ENCODE measurements at places on chromosomes 16 and 17.

- DNase-seq: no peak
Measured at GRCh38 chr17:73641826-73642600, 2.2 kb downstream of the SDK2 start.

GRCh38 chr16:55656691-55657092 lies 904 bp downstream of the SLC6A2 start:
- no peak for DNase-seq

DNA sequence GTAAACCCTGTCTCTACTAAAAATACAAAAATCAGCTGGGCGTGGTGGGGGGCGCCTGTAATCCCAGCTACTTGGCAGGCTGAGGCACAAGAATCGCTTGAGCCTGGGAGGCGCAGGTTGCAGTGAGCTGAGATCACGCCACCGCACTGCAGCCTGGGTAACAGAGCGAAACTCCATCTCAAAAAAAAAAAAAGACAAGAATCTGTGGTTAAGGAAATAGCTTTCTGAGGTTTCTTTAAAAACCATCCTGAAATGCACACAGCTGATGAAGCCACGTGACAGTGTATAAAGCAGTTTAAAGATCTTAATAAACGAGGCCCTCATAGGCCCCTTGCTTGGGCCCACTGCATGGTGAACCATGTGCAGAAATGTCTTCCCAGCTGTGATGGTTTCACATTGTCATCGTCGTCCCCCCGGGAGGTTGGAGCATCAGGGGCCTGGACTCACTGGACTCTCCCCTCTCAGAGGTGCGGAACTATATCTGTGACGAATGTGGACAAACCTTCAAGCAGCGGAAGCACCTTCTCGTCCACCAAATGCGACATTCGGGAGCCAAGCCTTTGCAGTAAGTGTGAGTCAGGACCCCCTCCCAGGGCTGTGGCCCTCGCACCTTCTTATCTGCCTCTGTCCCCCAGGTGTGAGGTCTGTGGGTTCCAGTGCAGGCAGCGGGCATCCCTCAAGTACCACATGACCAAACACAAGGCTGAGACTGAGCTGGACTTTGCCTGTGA lies 16.2 kb downstream of the ZNF276 start:
- DNase-seq: no peak

GRCh38 chr17:4631836-4632580 lies 9.5 kb downstream of the ALOX15 start:
- DNase-seq: no peak

GRCh38 chr16:83792391-83792790 lies 15.4 kb upstream of the HSBP1 start:
- DNase-seq: peak; percentile 9

GRCh38 chr17:63927464-63928171 lies 4.5 kb downstream of the CD79B start:
- no peak for DNase-seq

DNA sequence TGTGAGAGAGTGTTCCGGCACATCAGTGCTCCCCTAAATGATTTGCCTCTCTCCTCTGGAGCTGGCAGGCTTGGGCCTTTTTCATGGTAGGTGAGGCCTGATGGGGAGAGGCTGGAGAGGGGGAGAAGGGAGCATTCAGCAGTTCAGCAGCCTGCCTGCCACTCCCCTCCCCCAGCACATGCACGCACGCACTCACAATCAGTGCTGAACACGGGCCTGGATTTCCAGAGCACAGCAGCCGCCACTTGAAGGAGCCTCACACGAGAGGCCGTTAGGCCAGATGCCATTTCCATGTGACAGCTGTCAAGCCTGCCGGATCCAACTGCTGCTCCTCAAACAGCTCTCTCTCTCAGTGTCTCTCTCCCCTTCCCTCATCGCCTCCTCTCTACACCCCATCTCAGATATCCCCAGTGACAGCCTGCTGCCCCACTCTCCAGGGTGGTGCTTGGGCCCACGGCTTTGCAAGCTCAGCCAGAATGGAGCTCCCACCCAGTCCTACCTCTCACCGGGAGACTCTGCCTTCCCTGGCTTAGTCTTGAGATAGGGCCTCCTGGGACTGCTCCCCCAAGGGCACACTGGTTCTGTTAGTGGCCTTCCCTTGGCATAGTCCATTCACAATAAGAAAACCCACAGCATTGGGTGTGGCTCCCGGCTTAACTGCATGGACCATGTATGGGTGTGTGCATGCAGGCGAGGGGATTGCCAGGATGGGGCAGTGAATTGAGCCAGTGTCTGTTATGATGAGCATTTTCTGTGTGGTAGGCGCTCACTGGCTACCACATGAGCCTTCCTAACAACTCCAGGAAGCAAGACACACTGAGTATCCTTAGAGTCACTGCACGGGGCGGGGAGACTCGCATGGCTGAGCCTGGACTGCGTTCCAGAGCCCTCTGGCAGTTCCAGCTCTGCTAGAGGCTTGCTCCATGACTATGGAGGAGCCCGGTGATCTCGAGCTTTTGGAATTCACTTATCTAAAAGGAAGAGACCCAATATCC lies 226.2 kb downstream of the CCDC182 start:
- no peak for DNase-seq

DNA sequence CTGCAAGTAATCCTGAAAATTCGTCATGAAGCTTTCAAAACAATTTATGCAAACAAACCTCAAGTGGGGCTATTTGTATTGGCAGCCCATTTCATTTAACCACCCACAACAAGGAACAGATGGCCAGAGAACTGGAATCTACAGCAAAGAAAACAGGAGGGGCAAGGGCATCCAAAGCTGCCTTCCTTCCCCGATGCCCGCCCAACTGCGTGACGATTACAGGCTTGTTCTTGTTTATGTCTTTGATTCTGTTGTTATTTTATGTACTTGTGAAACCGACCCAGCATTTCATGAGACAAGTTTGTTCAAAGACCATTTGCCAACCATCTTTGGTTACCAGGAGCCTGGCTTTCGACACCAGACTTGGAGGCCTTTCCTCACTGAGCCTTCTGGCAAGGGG lies 59.1 kb upstream of the IRX6 start:
- no peak for DNase-seq

GRCh38 chr16:11619327-11619851 lies 32.7 kb upstream of the LITAF start:
- no peak for DNase-seq

DNA sequence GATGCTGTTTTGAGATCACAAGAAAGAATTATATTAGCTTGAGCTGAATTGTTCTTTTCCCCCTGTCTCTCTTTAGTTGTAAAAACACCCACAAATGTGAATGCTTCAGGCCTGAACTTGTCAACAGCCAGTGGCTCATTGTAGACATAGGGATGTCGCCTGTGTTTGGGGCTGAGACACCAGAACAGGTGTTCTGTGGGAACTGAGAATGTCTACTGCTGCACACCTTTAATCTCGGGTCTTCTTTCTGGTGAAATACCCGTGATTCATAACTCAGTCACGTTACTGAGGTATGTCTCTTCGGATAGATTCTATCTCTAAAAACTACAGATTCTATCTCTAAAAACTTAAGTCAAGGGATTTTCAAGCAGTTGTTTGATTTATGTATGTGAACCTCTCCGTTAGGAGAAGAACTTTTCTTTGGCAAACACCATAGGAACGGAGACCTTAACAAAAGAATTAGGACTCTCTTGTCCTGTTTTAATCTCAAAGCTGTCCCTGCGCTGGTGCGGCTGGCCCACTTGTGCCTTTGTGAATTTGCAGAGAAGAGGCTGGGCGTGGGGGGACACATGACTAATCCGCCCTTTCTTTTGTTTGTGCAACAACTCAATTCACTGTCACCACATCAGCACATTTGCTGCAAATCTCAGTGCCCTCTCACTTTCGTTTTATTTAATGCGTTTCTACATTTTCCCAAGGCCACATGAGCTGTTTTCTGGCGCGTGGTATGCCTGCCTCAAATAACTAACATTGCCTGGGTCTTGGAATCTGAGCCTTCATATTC lies 643.0 kb downstream of the MAF start:
- DNase-seq: no peak

- DNase-seq: no peak
Measured at GRCh38 chr16:54526916-54527315, 240.3 kb upstream of the IRX3 start.

GRCh38 chr17:80792373-80792781 lies 199.3 kb upstream of the CHMP6 start:
- no peak for DNase-seq

DNA sequence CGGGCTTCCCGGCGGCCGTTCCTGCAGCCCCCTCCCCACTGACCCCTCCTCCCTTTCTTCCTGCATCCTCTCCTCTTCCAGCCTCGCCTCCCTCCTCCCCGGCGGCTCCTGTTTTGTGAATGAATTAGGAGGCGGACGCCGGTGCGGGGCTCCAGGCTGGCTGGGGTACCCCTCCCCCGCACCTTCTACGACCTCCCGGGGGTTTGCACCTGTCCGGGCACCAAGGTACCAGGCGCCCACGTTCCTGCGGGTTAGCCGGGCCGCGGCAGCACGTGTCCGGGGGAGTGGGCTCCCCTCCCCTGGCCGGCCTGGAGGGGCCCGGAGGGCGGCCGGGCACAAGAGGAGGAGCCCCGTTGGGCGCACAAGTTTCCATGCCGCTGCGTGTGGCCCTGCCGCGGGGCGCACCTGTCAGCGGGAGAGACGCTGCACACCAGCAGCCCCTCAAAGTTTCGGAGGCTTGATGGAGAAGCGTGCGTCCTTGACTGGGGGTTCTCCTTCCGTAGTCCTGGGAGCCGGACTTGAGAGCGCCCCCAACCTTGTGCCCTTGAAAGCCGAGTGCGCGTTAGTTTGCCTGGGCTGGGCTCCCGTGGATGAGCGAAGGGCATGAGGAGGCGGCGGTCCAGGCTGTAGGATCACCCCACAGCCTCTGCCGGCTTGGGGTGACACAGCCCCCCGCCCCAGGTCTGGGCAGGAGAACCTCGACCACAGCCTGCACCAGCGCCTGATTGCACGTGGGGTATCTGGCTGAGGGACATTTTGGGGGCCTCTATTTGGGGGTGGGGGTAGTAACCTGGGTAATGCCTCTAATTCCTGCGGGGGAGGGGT lies 1.2 kb downstream of the HAS3 start:
- no peak for DNase-seq

- DNase-seq: no peak
Measured at GRCh38 chr17:1126801-1127550, 52.8 kb downstream of the ABR start.

GRCh38 chr17:74981318-74981978 lies 6.0 kb upstream of the CDR2L start:
- no peak for DNase-seq

- DNase-seq: no peak
Measured at GRCh38 chr16:28062847-28063521, 530 bp downstream of the GSG1L start.

DNA sequence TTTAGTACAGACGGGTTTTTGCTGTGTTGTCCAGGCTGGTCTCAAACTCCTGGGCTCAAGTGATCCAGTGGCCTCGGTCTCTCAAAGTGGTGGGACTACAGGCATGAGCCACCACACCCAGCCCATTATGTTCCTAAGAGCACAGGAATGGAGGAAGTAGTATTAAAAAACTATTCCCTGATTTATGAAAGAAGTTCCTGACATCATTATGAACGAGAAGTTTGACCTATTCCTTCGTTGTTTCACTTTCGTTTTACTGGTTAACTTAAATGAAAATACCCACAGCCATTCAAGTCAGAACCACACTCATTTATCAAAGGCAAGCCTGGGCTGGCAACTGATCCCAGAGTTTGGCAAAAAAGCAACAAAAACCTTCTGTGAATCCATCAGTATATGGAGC lies 13.5 kb upstream of the CBX4 start:
- peak; percentile 82 for DNase-seq

DNA sequence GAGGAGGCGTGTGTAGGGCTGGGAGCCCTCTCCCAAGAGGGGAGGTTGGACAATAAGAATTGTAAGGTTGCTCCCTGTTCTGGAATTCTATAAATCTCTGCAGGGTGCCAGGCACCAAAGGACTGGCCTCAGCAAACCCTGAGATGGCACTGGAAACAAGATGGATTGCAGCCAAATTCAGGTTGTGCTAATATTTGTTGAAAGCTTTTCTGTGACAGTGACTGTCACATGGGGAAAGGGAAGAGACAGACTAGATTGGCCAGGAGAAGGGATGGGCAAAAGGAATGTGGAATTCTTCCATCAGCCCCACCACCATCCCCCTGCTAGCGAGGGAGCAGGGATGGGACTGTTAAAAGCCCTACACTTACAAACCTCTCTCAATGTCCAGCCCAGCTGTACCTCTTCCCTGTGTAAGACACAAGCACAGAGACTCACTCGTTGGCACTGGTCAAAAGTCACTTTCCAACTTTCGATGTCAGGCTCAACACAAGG lies 62.4 kb downstream of the SOX9 start:
- no peak for DNase-seq

GRCh38 chr17:8018436-8018835 lies 16.0 kb downstream of the GUCY2D start:
- peak; percentile 63 for DNase-seq

- no peak for DNase-seq
Measured at GRCh38 chr16:84899414-84899813, 79.6 kb downstream of the CRISPLD2 start.

DNA sequence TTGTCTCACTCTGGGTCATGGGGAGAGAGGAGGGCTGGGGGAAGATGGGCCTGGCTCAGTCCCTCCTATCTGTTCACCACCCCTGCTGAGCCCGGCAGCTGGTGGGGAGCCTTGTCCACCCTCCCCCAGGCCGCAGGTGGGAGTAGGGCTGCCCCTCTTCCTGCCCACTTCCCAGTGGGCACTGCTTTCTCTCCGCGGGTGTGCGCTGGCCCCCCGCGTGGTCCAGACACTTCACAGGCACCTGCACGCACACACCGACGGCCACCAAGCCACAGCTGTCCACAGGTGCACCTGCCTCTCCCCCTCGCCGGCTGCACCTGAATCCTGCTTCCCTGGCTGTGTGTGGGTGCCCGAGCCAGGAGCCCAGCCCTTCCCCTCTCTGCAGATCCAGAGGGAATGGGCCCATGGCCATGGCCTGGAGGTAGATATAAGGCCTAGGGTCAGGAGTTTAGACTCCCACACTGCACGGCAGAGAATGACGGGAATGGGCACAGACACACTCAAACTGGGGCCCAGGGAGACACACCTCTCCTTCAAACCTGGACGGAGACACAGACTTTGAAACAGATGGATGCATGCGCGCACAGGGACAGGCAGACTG lies 2.0 kb downstream of the NHERF2 start:
- no peak for DNase-seq

DNA sequence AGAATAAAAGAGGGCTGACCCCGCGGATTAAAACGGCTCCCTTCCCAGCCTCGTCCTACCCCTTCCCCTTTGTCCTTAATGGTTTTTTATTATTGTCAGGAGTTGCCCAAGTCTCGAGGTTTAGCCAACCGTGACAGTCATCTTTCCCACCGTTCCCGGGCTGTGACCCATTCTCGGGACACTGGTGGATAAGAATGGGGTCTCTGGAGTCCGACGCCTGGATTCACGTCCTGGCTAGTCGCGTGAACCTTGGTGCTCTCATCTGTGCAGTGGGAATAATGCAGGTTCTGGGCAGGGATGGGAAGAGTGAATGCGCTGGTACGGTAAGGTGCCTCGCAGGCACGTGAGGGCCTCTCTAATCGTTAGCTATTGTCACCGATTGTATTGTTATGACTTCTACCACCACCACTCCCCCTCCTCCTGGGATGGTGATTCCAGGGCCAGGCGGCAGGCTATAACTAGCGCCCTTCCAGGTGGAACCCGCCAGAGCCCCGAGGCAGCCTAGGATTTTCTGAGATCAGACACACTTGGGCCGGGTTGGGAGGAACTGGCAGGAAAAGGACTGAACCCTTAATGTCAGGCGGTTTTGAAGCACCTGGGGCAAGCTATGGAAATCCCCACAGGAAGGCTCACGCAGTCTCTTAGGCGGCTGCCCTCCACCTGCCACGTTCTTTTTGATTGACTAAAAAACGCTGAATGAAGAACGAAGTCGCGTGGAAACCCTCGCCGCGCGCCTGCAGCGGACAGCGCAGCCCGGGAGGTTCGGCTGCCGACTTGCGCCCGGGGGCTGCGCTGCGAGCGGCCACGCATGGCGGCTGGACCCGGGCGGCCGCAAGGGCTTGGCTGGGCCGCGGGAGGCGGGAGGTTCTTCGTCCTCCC lies 2.7 kb downstream of the HS3ST3B1 start:
- DNase-seq: no peak
